ENCODE measurements at places on chromosomes 6 and 20.

DNA sequence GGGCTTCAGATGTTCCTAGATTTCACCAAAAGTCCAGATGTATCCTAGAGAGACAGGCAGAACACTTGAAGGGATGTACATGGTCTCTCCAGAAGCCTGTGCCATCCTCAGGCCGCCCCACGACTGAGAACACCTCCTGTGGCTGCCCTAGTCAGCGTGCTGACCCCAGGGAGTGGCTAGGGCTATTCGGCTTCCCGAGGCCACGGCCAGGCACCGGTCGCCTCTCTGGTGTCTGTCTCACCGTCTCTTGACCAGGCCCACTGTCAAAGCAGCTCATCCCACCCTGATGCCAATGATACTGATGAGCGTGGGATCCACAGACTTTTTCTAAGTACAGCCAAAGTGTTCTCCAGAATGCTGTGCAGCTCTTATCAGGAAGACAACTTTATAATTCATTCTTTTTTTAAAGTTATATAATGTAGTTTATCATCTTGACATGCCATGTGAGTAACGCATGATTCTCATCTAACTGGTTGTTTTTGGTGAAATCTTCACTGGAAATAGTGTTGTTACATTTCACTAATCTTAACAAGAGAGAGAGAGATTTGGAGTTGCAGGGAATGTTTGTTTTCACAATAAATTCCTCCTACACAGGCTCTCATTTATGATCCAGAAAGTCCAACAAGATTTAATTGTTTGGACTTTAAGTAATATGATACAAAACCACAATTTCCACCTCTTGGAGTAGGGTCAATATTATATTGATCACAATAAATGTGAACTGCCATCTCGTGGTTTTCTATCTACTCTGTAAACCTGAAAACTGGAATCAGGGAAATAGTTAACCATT, 41.7 kb upstream of the KLHL31 start:
- no peaks in the 10 kb centered on the region for H3K36me3 ChIP-seq
- H3K4me3 ChIP-seq, result no peak overlapping the region
- DNase-seq, result no peak
- H3K27ac ChIP-seq, result no peak overlapping the region
- H3K4me1 ChIP-seq, result no peaks in the 10 kb centered on the region

- H3K4me1 ChIP-seq, result peaks cover 2% of the 10 kb centered on the region
- H3K4me3 ChIP-seq, result no peak overlapping the region
- H3K36me3 ChIP-seq, result no peaks in the 10 kb centered on the region
- no peaks in the 10 kb centered on the region for H3K27me3 ChIP-seq
These were observed 12.6 kb upstream of the ADA start for GRCh38 chr20:44664131-44664530.

DNA sequence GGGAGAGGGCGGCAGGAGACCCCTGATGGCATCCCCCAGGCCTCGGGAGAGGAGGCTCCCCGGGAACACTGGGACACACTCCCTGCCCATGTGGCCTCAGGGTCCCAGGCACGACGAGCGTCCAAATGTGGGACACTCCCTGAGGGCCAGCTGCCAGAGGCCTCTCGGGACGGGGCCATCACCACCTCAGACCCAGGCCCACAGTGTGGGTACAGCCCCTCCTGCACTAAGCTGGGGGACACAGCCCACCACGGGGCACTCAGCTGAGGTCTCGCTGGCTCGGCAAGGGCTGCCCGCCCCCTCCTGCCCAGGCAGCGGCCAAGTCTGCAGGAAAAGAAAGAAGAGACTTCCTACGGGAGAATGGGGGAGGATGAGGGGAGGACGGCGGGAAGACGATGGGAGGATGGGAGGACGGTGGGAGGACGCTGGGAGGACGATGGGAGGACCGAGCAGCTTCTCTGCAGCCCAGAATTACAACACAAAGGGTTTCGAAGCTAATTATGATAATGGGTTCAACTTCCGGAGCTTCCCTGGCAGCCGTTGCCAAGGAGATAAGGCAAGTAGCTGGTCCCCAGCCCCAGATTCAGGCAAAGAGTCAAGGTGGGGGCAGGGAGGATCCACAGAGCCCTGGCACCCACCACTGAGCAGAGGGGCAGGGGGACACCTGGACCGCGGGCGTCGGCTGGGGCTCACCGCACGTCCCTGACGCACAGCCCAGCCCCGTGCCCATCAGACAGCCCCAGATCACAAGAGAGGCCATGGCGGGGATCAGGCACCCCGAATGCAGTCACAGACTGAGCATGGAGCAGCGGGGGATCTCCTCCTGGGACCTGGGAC, 17.5 kb downstream of the KCNQ2 start:
- DNase-seq, result no peak
- H3K36me3 ChIP-seq, result no peaks in the 10 kb centered on the region
- H3K4me1 ChIP-seq, result peaks cover 1% of the 10 kb centered on the region
- H3K27me3 ChIP-seq, result peaks cover 27% of the 10 kb centered on the region
- no peak overlapping the region for H3K4me3 ChIP-seq

DNA sequence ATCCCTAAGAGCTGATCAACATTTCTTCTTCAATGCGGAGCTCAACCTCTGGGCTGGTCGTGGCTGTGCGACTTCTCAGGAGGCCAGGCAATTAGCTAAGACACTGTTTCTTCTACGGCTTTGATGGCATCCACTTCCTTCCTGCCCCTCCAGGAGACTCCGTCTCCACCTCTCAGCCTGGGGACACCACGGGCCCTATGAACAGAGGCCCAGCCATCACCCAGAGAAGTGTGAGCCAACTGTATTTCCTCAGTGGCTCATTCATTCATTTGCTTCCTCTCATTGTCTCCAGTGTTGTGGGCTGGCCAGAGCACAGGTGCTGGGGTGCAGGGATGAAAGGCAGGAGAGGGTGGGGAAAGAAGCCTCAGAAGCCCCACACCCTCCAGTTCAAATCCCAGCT, 51.8 kb upstream of the APCDD1L start:
- H3K4me1 ChIP-seq, result peaks cover 7% of the 10 kb centered on the region
- no peaks in the 10 kb centered on the region for H3K36me3 ChIP-seq
- peaks cover 2% of the 10 kb centered on the region for H3K27me3 ChIP-seq
- no peak for DNase-seq
- H3K4me3 ChIP-seq, result no peak overlapping the region

- H3K4me3 ChIP-seq, result peak overlapping the region; percentile 96
- H3K27ac ChIP-seq, result peak overlapping the region; percentile 100
- no peak for DNase-seq
These were observed 2.6 kb downstream of the RPS10 start for GRCh38 chr6:34423254-34423653.

DNA sequence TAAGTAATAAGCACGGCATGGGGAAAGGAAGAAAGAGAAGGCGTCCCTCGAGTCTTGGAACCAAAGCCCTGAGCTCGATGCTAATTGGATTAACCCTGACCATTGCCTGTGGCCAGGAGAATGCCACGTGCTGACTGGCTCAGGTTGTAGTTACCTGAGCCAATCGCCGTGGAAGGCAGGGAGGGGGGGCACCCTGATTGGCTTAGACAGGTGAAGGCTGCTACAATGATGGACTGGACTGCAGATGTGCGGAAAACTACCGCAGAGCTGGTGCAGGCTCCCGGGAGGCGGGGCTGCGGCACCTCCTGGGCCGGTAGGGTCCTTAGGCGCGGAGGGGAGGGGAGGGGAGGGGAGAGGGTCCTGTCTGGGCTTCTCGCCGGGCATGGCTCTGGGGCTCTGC, 121.3 kb downstream of the TFAP2C start:
- peaks cover 20% of the 10 kb centered on the region for H3K27me3 ChIP-seq
- no peak for DNase-seq
- no peaks in the 10 kb centered on the region for H3K36me3 ChIP-seq
- H3K4me1 ChIP-seq, result no peaks in the 10 kb centered on the region

- no peak overlapping the region for H3K4me3 ChIP-seq
- no peak overlapping the region for H3K27ac ChIP-seq
- peaks cover 12% of the 10 kb centered on the region for H3K4me1 ChIP-seq
- no peaks in the 10 kb centered on the region for H3K27me3 ChIP-seq
These were observed 198.6 kb upstream of the SHLD1 start for GRCh38 chr20:5551621-5552020.

GRCh38 chr20:11001764-11002540, 328.2 kb upstream of the JAG1 start:
- H3K4me1 ChIP-seq, result no peaks in the 10 kb centered on the region
- no peak overlapping the region for H3K4me3 ChIP-seq
- DNase-seq, result no peak
- no peaks in the 10 kb centered on the region for H3K36me3 ChIP-seq

- H3K27me3 ChIP-seq, result peaks cover 4% of the 10 kb centered on the region
- no peak overlapping the region for H3K27ac ChIP-seq
- no peak for DNase-seq
- H3K4me1 ChIP-seq, result peaks cover 21% of the 10 kb centered on the region
- H3K4me3 ChIP-seq, result no peak overlapping the region
- H3K36me3 ChIP-seq, result no peaks in the 10 kb centered on the region
These were observed 105.4 kb upstream of the AKIRIN2 start for GRCh38 chr6:87807475-87807874.

- H3K4me1 ChIP-seq, result peaks cover 3% of the 10 kb centered on the region
- no peaks in the 10 kb centered on the region for H3K36me3 ChIP-seq
- no peak for DNase-seq
- no peaks in the 10 kb centered on the region for H3K27me3 ChIP-seq
- H3K4me3 ChIP-seq, result no peak overlapping the region
- no peak overlapping the region for H3K27ac ChIP-seq
These were observed 39.4 kb downstream of the CARMIL1 start for GRCh38 chr6:25318589-25318988.

DNA sequence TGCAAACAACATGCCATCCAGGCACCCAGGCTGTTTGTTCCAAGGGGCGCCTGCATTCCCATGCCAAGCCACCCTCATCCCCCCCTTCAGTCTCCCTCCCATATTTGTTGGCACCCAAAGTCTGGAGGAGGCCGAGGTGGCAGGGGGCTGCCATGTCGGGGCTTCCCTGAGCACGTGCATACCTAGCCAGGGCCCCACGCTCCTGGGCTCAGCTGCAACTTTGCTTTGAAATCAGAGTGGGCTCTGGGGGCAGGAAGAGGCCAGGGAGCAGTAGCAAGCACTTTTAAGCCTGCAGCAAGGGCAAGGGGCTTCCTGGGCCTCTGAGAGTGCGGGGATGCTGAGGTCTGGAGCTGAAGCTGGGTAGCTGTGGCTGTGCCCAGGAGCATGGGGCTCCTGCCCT, 655.9 kb upstream of the EYS start:
- no peaks in the 10 kb centered on the region for H3K4me1 ChIP-seq
- no peak overlapping the region for H3K27ac ChIP-seq
- no peaks in the 10 kb centered on the region for H3K27me3 ChIP-seq
- no peaks in the 10 kb centered on the region for H3K36me3 ChIP-seq

- H3K4me1 ChIP-seq, result no peaks in the 10 kb centered on the region
- H3K27me3 ChIP-seq, result no peaks in the 10 kb centered on the region
- H3K4me3 ChIP-seq, result no peak overlapping the region
- peak overlapping the region; percentile 21 for H3K27ac ChIP-seq
- H3K36me3 ChIP-seq, result peaks cover 63% of the 10 kb centered on the region
These were observed 7.5 kb downstream of the TRIM39 start for GRCh38 chr6:30334075-30334783.

DNA sequence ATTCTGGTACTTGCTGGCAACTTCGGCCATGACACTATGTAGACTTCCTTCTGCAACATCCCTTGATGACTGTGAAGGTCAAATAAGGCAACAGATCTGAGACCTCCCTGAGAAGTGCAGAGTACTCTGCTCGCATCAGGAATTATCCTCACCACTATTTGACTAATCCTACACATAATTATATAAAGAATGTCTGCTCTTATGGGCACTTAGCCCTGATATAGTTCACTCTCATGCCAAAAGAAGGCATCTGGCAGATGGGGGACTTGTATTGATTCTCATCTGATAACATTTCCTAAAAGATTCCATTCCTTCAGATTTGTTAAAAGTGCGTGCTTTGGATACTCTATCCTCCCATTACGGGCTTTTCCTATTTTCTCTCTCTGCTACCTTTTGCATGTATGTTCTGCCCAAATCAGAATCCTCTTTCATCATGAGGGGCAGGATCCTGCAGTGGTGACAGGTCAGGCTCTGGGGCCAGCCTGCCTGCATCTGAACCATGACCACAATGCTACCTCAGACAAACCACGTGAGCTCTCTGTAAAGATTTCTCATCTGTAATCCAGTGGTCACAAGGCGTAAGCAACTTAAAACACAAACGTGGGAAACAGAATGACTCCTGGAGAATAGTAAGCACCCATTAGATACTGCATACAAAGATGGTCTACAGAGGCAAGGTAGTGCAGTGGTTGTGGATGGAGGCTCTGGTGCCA, 134.0 kb downstream of the GJA10 start:
- H3K4me1 ChIP-seq, result peaks cover 94% of the 10 kb centered on the region
- H3K36me3 ChIP-seq, result peaks cover 71% of the 10 kb centered on the region
- H3K4me3 ChIP-seq, result peak overlapping the region; percentile 6
- DNase-seq, result no peak

DNA sequence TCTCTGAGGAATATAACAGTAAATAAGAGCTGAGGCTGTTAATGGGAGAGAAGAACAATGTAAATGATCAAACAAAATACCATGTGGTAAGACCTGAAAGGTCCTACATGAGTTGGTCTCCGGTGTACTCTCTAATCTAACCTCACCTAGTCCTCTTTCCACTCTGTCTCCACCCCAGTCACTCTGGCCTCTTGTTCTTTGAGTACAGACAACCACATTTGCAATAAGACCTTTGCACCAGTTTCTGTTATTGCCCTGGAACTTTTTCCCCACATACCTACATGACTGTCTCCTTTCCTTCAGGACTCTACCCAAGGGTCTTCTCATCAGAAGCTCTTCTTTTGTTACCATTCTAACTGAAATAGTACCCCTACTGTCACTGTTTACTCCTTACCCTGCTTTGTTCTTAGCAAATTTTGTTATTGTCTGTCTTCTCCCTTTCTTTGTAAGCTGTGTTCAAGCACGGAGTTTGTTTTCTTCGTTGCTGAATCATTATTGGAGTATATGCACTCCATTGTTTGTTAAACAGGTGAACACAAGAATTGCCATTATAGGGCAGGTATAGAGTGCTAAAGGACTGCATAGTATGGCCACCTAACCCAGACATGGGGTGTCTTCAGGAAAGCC, 37.3 kb downstream of the MAPK14 start:
- H3K36me3 ChIP-seq, result peaks cover 21% of the 10 kb centered on the region
- no peak overlapping the region for H3K4me3 ChIP-seq
- peaks cover 48% of the 10 kb centered on the region for H3K4me1 ChIP-seq
- H3K27ac ChIP-seq, result no peak overlapping the region
- H3K27me3 ChIP-seq, result no peaks in the 10 kb centered on the region

DNA sequence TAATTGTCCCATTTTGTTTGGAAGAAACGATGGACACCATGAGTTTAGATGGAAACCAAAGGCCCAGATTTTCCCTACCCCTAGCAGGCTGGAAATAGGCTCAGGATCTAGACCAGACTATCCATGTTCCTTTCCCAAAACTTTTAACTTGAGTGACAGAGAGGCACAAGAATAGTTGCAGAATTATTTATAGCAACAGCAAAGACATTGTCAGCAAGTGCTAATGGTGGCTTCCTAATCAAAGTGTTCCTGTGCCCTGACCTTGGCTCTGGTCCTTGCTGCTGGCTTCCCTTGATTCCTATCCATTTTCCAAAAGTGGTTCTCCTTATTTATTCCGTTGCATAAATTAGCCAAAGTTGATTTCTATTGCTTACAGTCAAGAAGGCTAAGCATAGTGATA, 103.1 kb downstream of the RNGTT start:
- H3K27ac ChIP-seq, result no peak overlapping the region
- no peak overlapping the region for H3K4me3 ChIP-seq
- no peak for DNase-seq

- H3K27me3 ChIP-seq, result no peaks in the 10 kb centered on the region
- peak overlapping the region; percentile 67 for H3K27ac ChIP-seq
- peaks cover 44% of the 10 kb centered on the region for H3K36me3 ChIP-seq
- peaks cover 80% of the 10 kb centered on the region for H3K4me1 ChIP-seq
- DNase-seq, result no peak
These were observed 56.4 kb downstream of the RIPOR2 start for GRCh38 chr6:24879351-24879750.

- H3K27ac ChIP-seq, result no peak overlapping the region
- H3K36me3 ChIP-seq, result no peaks in the 10 kb centered on the region
- no peak for DNase-seq
- no peaks in the 10 kb centered on the region for H3K4me1 ChIP-seq
These were observed 437.6 kb downstream of the MAFB start for GRCh38 chr20:40251284-40251932.

Data from activated naive CD8-positive, alpha-beta T cell treated with anti-CD3 and anti-CD28 coated beads, Interleukin-2, amount 50 U/mL, for 24 hours (primary cell).